ENCODE measurements at places on chromosomes 16 and 17.

- DNase-seq = no peak
These were observed 594 bp upstream of the DNAJC7 start for GRCh38 chr17:42017866-42018200.

- no peak for DNase-seq
These were observed 741.1 kb downstream of the CDH11 start for GRCh38 chr16:64380751-64381150.

- DNase-seq = no peak
These were observed 818 bp upstream of the CBX8 start for GRCh38 chr17:79797492-79798298.

DNA sequence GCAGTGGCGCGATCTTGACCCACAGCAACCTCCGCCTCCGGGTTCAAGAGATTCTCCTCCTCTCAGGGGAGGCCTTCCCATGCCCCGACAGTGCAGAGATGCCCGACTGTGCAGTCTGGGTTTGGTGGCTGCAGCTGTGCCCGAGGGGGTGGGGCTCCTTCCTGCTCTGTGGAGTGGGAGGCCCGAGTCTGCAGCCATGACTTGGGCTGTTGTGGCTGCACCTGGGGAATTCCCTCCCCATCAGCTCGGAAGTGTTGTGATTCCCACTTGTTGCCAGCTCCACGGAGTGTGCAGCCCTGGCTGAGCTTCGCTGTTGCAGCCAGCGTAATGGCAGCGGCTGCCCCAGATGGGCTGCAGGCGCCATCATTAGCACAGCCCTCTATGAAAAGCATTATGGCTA lies 66.4 kb upstream of the SMIM36 start:
- peak; percentile 37 for DNase-seq

- no peak for DNase-seq
These were observed 20.7 kb downstream of the DNAH9 start for GRCh38 chr17:11618861-11619566.

DNA sequence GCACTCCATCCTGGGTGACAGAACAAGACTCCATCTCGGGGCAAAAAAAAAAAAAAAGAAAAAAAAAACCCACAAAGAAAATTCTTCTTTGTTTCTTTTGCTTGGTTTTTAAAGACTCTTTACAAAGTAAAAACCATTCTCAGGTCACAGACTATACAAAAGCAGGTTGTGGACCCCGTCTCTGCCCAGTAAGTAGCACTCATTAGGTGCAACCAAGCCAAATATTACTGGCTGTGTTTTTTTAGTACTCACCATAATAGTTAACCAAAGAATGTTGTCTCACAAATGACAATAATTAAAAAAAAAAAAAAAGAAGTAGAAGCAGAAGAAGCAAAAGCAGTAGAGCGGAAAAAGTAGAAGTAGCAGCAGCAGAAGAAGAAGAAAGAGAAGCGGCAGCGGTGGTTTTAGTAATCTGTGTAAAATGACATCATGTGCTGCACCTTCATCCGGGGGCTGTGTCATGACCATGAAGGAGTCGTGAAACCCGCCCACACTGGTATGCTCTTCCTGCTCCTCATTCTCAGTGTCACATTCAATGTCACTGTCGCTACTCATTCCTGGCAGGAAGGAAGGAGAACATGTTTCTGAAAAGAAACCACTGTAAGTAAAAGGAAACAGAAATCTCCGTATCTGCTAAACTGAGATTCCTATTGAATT lies 105.4 kb downstream of the TRIM37 start:
- DNase-seq = peak; percentile 92

GRCh38 chr17:9230346-9230745 lies 209.0 kb downstream of the NTN1 start:
- no peak for DNase-seq

- no peak for DNase-seq
These were observed 226.8 kb downstream of the CHD9NB start for GRCh38 chr16:52825892-52826291.

DNA sequence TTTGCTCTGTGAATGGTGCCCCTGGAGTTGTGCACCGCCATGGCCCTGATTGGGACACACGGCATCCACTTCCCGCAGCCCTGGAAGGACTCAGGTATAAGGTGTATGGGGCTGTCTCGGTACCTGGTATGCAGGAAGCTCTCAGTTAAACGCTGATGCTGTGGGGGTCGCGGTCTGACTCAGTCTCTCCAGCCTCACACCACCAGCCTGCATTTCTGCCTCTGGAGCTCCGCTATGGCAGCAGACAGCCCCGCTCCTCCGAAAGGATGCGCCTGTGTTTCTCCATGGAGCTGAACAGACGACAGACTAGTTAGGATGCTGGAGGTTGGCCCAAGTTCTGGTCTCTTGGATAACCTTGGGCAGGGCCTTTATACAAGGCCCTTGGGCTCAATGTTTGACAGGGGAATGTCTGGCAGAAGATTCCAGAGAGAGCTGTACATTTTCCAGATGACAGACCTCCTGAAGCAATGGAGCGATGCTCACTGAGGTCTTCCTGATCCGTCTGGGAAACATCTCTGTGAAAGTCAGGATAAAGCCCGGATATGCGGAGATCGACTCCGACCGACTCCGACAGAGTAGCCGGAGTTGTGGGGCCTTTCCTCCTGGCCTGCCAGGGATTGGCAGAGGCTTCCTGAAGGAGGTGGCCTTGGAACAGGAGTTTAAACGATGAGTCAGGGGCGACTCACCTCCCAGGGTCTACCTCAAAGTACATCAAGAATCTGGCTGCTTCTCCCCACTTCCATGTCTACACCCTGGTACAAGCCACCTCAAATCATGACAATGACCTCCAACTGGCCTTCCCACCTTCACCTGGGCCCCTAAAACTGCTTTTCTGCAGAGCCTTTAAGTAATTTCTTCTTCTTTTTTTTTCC lies 21.9 kb upstream of the BCAR1 start:
- no peak for DNase-seq

- DNase-seq = no peak
These were observed 26.0 kb downstream of the CEP131 start for GRCh38 chr17:81196505-81197408.

DNA sequence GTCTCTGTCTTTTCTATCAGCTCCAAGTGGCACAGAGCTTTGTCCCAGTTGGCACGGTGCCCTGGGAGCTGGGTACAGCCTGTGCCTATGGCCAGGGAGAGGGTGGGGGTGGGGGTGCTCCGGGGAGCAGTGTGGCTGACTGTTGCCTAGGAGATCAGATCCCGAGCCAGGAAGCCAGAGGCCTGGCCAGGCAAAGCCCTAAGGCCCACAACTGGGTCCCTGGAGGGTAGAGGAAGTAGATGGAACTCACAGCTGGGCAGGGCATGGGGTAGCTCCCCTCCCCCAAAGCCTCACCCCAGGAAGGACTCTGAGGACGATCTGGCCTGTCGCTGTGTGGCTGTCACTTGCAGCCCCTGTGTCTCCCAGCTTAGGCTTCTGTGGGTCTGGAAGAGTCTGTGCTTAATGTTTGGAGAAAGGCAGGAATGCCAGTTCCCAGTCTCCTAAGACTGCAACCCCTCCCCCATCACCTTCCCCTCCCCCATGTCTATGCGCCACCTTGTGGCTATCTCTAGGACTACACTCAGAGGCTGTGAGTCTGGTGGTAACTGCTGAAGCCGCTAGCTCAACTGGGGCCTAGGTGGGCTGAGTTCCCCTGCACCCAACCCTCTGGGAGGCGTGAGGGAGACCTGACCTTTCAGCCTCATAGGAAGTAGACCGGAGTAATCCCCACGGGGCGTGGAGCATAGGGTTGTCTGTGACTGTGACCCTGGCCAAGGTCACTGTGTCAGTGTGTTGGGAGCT lies 12.6 kb downstream of the THRA start:
- DNase-seq = peak; percentile 75

- DNase-seq = no peak
These were observed 174.4 kb upstream of the TOX3 start for GRCh38 chr16:52721331-52721730.

DNA sequence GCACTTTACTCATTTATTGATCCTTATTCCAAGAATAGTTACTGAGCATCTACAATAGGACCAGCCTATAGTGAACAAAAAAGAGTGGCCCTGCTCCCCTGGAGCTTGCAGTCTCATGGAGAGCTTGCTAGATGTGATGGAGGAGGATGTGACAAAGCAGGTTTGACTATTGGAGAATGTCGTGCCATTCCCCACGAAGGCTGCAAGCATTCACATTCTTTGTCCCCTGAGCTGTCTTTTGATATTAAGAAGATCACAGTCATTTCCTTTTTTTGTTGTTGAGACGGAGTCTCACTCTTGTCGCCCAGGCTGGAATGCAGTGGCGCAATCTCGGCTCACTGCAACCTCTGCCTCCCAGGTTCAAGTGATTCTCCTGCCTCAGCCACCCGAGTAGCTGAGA lies 115.0 kb upstream of the ADAMTS18 start:
- DNase-seq = no peak

- DNase-seq = no peak
These were observed 132.8 kb downstream of the SOX9 start for GRCh38 chr17:72253597-72253996.

- peak; percentile 77 for DNase-seq
These were observed 14.3 kb upstream of the DYNLRB2 start for GRCh38 chr16:80526418-80527061.

DNA sequence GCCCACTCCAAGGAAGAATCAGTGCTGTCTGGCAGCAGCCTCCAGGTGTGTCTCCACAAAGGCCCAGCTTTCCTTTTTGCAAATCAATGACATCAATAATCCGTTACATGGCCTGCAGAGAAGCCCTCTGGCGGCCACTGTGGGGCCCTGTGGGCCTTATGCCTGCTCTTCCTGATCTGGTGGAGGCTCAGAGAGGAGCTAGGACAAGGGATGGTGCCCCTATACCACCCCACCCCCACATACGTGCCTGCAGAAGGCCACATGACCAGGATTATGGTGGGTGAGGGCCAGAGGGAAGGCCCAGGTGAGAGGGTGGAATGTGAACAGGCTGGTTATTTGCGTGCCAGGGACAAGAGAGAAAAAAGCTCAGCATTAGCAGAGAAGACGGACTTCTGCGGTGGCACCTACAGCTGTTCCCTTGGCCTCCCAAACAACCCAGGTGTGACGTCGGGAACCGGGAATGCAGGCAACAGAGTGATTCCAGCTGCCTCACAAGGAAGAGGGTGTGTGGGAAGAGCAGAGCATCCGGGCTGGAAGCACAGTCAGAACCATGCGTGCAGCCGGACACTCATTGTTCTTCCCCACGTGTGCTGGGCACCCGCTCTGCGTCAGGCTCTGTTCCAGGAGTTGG lies 22.5 kb downstream of the EIF4A3 start:
- no peak for DNase-seq

DNA sequence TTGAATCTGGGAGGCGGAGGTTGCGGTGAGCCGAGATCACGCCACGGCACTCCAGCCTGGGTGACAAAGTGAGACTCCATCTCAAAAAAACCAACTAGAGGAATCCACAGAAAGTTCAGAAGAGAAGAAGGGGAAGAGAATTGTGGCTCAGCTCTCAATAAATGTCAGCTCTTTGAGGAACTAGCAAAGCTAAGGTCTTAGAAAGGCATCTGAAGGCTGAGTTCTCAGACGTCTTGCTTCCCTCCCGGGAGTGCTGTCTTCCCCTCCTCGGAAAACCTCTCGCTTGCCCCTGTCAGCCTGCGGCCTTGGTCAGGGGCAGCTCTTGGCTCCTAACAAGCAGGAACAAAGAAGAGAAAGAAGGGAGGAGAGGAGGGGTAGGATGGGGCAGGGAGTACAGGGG lies 5.3 kb downstream of the SHPK start:
- DNase-seq = no peak

DNA sequence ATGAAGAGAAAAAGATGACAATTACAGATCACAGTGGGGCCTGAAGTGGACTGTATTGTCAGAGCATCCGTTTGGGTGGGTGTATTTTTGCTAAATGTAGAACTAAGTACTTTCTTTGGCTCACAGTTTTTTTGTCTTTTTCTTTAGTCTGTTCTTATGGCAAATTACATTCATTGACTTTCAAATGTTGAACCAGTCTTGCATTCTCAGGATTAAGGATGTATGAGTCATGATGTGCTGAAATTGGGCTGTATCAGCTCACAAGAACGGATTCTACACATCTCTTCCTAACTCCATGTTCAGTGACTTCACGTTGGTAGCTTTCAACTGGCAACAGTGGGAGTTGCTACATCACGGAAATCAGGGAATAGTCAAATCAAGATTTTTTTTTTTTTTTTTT lies 66.5 kb downstream of the TEX2 start:
- no peak for DNase-seq

DNA sequence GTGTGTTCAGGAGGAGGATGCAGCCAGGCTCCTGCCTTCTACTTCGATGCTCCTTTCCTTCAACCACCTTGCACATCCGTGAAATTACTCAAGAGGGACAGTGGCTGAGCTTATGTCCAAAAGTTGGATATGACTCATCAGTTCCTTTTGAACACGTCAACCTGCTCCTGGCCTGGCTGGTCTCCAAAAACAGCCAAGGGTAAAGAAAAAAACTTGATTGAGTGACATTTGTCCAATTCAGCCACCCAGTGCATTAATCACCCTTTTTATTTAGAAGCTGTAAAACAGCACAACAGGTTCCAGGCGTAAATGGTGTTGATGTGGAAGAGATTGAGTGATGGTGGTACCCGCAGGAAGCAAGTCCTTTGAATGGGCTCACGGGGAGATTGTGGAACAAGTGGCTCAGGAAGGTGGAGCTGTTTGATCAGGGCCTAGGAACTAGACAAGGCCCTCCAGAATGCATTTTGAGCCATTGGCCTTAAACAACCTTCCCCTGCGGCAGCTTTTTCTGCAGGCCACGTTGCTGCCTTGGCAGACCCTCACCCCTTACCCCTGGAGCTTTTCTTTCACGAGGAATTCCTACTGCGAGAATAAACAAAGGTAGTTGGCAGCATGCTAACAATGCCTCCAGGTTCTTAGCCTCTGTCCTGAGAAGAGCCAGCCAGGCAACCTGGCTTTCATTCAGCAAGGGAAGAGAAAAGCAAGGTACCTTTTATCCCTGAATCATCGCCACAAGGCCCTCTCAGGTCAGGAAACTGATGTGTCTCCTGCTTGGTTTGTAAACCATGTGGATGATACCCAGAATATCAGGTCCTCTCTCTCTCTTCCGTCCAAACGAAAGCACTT lies 173.3 kb upstream of the CACNG5 start:
- peak; percentile 52 for DNase-seq

DNA sequence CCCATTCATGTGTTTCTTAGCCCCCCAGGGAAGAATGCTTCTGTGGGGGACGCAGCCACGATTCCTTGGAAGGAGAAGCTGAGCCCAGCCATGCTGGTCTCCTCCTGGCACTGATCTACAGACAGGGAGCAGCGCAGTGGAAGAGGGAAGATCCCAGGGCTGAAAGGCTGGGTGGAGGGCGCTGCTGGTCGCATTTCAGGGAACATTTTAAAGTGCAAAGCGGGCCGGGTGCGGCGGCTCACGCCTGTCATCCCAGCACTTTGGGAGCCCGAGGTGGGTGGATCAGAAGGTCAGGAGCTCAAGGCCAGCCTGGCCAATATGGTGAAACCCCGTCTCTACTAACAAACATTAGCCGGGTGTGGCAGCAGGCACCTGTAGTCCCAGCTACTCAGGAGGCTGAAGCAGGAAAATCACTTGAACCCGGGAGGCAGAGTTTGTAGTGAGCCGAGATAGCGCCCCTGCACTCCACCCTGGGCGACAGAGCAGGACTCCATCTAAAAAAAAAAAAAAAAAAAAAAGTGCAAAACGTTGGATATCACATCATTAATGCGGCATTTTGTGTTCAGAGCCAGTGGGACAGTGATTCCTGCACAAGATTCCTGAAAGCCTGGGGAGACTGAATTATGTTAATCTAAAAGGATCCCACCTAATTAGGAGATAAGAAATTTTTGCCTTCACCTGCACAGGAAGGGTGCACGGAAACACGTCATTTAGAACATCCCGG lies 558 bp upstream of the CHMP6 start:
- DNase-seq = no peak

Measured in activated CD4-positive, alpha-beta T cell treated with anti-CD3 and anti-CD28 coated beads, Interleukin-2, amount 50 U/mL, for 16 hours (primary cell).